T-helper 9 cell (primary cell): ENCODE measurements at places on chromosomes 2 and 18.

DNA sequence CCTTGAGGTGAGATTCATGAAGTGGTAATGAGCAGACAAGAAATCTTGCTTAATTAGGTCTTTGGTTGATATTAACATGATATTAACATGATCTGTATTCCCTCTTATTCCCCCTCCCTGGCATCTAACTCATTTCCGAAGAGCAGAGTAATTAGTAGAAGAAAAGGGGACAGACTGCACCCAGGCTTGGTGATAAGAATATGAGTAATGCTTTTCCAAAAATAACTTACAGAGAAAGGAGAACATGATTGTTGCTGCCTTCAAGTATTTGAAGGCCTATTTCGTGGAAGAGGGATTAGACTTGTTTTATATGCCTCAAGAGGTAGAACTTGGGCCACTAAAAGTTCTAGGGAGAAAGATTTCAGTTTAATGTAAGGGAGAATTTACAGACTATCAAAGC, 130.6 kb upstream of the ATP5MC3 start:
- DNase-seq: no peak

DNA sequence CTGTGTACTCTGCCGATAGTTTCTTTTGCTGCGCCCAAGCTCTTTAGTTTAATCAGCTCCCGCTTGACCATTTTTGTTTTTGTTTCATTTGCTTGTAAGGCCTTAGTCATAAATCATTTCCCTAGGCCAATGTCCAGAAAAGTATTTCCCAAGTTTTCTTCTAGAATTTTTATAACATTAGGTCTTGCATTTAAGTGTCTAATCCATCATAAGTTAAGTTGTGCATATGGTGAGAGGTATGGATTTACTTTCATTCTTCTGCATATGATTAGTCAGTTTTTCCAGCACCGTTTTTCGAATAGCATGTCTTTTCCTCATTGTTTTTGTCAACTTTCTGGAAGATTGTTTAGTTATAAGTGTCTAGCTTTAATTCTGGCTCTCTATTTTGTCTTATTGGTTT, 484.8 kb upstream of the CNTNAP5 start:
- no peak for DNase-seq

DNA sequence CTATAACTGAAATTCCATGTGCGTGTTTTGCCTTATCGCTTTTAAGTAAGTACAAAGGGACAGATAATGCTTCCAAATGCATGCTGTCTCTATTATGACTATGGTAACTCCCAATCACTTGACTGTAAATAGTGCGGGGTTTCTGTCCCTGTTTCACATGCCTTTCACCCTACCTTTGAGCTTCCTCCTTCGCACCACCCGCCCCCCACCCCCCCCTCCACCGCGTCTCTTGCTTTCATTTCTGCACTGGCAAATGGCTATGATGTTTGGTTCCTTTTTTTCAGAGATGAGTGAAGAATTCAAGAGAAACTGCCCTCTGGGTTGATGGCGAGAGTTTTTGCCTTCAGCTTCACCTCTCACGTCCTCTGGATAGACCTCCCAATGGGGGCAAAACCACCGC, 25.0 kb upstream of the SPP2 start:
- DNase-seq: no peak

GRCh38 chr2:86464652-86465051, 23.5 kb downstream of the KDM3A start:
- DNase-seq: no peak

DNA sequence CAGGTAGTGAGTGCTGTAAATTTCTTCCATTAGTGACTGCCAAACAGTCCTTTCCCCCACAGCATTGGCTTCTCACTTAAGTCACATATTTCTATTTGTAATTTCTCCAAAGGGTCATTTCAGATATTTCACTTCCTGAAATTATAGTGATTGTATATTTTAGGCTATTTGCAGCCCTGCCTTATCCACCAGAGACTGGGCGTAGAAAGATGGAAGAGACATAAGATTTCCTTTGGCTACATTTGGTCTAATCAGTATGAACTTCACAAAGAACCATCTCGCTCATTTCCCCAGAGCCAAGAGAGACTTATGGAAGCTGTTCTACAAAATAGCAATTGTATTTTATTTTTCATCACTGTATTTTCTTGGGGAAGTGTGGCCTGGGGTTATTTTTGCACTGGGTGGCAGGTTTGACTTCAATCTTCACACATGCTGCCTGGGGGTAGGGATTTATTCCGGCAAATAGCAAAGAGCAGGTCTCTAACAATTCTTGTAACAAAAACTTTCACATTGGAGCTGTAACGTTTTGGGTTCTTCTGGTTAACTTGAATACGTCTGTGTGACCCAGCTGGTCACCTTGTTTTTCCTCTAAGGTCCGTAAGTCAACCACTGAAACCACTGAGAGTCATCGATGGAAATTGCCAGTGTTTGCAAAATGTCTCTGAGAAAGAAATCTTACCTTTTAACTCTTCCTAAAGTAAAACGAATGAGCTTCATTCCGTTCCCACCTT, 170.6 kb upstream of the SERPINE2 start:
- no peak for DNase-seq

DNA sequence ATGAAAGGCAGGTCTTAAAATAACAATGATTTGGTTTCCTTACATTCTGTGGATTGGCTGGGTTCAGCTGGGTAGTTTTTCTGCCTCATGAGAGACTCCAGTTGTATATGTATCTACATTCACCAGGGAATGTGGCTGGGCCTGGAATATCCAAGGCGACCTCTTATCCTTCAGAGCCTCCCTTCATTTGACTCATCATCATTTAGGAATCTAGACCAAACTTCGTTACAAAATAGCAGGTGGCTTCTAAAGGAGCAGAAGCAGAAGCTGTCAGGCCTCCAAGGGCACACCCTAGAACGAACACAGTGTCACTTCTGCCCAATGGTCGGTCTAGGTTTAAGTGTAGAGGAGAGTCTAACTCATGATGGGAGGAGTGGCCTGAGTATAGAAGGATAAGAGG, 204.2 kb downstream of the EN1 start:
- DNase-seq: no peak

GRCh38 chr2:171208657-171209056, 48.0 kb upstream of the TLK1 start:
- DNase-seq: no peak

DNA sequence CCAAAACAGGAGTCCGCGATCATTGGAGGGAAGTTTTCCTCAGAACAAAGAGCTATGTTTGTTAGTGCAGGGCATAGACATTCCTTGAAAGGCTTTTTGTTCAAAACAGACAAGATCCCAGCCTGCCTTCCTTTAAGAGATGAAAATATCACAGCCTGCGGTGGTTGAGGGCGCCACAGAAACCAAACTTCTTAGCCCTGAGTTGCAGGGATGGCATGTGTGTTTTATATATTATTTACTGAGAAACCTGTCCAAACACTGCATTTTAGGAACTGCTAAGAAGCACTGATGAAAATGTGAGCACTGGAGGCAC, 57.5 kb upstream of the TMEM178A start:
- DNase-seq: no peak

- DNase-seq: no peak
Measured at GRCh38 chr2:164747140-164747539, 94.5 kb downstream of the COBLL1 start.

GRCh38 chr2:73930386-73930785, 3.7 kb downstream of the DGUOK start:
- DNase-seq: no peak

DNA sequence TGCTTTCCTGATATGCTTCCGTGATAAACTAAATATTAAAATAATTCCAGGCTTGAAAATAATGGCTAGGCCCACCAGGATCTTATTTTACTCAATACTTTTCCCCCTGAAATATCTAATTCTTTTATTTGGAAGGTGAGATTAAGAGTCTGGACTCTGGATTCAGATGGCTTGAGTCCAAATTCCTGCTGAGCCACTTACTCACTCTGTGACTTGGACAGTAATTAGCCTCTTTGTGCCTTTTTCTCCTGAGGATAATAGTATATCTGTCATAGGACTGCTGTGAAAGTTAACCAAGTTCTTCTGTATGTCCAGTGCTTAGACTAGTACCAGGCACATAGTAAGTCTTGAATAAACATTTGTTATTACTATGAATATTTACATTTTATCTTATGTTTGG, 127.3 kb upstream of the ERBB4 start:
- no peak for DNase-seq

GRCh38 chr18:4821801-4822200, 366.7 kb upstream of the DLGAP1 start:
- no peak for DNase-seq

GRCh38 chr2:143844986-143845385, 674.9 kb downstream of the ZEB2 start:
- DNase-seq: no peak

GRCh38 chr2:74427551-74427950, 6.0 kb downstream of the WDR54 start:
- no peak for DNase-seq

DNA sequence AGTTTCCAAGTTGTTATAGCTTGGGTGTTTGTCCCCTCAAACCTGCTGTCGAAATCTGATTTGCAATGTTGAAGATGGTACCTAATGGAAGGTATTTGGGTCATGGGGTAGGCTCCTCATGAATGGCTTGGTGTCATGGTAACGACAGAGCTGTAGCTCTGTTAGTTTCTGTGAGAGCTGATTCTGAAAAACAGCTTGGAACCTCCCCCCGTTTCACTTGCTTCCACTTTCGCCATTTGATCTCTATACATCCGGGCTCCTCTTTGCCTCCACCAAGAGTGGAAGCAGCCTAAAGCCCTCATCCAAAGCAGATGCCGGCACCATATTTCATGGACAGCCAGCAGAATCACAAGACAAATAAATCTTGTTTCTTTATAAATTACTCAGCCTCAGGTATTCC, 1035.1 kb upstream of the SLC39A10 start:
- DNase-seq: no peak

GRCh38 chr2:19944205-19944845, 42.5 kb upstream of the TTC32 start:
- DNase-seq: no peak

DNA sequence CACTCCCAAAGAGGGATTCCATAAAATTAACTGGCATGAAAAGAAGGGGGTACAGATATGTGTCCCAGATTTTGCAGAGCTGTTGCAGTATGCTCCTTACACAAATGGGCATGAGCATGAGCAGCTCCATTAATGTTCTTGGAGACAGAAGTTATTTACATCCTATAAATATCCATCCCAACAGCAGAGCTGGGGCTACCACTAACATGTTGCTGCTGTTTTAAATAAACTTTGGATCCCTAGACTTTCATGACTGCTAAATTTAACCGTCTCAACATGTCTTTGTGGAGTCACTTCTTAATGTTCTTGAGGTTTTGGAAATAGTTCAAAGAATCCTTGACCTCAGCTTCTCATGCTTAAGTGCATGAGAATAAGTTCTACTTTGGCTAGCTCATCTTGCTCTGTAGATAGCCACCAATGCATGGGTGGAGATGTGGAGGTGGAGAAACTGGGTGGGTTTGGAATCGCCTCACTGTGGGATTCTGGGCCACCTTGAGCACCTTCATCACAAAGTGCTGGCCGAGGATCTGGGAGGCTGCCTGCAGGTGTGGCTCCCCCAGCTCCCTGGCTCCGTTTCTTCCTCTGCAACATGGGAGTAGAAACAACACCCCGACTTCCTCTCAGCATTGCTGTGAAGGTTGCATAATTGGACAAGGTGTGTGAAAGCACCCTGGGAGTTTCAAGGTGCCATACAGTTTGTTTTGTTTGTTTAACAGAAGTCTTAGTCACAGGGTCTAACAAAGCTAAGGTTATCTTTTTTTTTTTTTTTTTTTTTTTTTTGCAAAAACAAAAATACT, 307.2 kb downstream of the MYCN start:
- DNase-seq: no peak

DNA sequence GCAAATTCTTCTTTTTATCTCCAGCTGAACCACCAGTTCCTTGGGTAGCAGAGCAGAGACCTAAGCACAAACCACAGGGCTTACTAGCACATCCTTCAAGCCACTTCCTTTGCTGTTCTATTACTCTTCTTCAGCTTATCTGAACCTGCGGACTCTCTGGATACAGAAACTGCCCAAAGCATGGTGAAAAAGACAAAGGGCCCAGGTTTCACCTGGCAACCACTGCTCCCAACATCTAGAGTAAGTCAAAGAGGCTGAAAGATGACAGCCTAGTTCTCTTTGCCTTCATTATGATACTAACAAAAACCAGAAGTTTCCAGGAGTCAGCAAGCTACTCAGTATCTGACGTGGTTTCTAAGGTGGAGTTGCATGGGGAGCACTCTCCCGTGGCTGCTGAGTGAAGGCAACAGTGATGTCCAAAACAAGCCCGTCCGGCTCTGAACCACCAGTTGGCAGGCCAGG, 43.4 kb downstream of the KANSL3 start:
- DNase-seq: no peak
